Activated CD8-positive, alpha-beta memory T cell treated with anti-CD3 and anti-CD28 coated beads for 1 hour (primary cell): ENCODE measurements at places on chromosomes 5 and 9.

GRCh38 chr9:23938908-23939307 lies 112.9 kb upstream of the ELAVL2 start:
- DNase-seq = no peak

DNA sequence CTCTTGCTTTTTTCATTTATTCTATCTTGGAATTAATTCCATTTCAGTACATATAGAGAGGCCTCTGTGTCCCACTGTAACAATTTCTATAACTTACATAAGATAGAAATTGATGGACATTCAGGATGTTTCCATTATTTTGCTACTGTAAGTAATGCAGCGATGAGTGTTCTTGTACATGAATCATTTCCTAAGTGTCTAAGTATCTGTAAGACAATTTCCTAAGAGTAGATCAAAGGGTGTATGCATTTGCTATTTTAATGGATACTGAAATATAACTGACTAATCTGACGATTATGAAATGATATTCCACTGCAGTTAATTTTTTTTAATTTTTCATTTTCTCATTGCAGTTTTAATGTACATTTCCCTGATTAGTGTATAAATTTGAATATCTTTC lies 23.0 kb upstream of the RBM22 start:
- no peak for DNase-seq

DNA sequence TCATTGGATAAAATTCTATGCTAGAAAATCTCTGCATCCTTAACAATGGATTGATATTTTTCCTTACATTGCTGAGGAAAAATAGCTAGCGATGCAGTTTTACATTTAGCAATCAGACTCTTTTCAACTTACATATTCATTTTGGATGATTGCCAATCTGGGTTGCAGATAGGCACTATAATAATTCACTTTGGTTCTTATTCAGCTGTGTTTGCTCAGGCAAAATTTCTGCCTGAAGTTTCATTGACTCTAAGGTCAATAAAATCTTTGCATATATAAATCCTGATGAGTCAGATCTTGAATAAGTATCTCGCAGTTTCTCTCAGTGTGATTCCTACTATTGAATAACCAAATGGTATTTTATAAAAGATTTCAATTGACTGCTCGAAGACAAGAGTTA lies 1105.8 kb downstream of the CDH18 start:
- DNase-seq = no peak

DNA sequence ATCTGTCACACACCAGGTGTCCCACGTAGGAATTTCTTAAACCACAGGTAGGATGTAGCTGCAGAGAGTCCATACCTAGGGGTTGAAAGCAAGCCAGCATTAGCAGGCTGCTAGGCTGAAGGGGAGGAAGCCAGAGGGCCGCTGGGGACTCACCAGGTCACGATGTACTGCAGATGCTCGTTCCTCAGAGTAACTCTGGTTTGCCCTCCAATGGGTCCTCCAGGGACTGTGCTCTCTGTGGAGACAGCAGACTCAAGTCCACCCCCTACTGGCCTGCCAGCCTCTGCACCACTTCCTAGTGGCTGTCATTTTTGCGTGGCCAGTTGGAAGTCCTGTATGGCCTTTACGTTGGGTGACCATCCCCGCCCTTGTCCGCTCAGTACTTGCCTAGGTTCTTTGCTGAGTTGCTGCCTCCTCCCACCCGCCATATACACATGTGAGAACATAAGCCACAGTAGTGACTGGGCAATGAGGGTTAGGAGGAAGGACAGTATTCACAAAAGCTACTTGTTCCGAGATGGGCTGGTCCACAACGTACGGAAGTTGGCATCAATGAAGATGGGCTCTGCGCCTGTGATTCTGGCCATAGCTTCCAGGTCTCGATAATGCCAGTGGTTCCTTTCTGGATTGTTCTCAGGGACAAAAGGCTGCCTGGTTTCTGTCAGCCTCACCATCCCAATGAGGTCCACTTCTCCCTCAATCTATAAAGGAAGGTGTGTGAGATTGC lies 4.1 kb downstream of the RPL7A start:
- no peak for DNase-seq

DNA sequence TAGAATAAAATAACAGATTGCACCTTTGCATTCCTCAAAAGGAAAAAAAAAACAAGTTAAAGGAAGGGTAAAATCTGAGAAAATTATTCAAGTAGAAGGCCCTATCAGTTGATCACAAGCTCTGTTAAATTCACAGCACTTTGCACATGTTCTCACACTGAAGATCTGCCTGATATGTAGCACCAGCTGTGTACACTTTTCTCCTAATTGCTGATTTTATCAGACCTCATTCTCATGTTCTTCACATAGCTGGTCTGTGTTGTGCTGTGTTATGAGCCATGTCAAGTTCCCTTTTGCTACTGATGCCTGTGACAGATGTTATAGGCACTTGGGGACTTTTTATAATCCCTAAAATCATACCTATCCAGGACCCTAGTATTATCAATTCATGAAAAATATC lies 390.4 kb upstream of the PRR16 start:
- no peak for DNase-seq
